Kidney epithelial cell (primary cell): ENCODE measurements at places on chromosomes 2 and 18.

- DNase-seq = no peak
Measured at GRCh38 chr2:228860601-228861285, 410.3 kb downstream of the PID1 start.

- DNase-seq = no peak
Measured at GRCh38 chr18:24947521-24948305, 404.3 kb downstream of the ZNF521 start.

DNA sequence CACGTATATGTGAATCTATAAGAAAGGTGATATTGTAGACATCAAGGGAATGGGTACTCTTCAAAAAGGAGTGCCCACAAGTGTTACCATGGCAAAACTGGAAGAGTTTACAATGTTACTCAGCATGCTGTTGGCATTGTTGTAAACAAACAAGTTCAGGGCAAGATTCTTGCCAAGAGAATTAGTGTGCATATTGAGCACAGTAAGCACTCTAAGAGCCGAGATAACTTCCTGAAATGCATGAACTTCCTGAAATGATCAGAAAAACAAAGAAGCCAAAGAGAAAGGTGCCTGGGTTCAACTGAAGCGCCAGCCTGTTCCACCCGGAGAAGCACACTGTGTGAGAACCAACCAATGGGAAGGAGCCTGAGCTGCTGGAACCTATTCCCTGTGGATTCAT is 101.0 kb downstream of the HS6ST1 start:
- DNase-seq = no peak

DNA sequence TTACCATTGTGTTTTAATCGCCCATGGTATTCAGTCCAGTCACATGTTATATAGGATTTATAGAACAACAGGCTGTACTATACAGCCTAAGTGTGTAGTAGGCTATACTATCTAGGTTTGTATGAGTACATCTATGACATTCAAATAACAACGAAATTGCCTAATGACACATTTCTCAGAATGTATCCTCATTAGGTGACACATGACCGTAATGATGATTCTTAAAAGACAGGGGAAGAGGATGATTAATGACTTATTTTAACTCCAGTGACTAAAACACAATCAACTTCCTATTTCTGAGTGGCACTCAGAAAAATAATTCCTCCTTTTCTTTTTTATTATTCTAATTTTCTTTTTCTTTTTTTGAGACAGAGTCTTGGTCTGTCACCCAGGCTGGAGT is 63.0 kb upstream of the ACSL3 start:
- DNase-seq = no peak
